Fibroblast of lung (primary cell): ENCODE measurements at places on chromosomes 3 and 15.

- no peak for DNase-seq
Measured at GRCh38 chr3:129602309-129602708, 4.2 kb downstream of the PLXND1 start.

GRCh38 chr3:171476532-171477102, 16.4 kb upstream of the TNIK start:
- no peak for DNase-seq

DNA sequence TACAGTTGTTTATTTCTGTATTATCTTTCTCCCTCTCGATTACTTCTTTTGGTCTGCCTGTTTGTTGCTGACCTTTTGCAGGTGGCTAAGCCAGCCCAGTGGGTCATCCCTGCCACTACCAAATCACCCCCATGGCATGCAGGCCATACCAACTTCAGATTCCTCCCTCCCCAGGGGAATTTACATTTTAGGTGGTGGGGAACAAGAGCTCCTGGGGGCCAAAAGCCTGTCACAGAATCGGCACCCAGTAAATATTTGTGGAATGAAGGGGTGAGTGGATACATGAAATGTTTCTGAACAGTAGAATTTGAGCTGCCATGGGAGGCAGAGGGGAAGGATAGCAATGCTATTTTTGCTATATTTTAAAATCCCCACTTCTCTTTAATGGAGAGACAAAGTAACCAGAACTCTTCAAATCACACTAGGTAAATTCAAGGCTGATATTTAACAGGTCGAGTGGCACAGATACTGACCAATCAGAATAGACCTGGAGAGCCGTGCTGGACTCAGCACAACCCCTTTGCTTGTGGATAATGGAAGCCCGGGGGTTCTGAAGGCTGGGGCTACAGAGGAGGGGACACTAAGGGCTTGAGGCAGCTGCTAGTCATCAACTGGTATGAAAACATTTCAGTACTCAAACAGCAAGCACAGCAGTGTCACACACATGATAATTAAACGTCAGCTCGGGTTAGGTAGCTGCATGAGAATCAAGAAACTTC, 54.3 kb upstream of the SMAD3 start:
- peak; percentile 42 for DNase-seq

DNA sequence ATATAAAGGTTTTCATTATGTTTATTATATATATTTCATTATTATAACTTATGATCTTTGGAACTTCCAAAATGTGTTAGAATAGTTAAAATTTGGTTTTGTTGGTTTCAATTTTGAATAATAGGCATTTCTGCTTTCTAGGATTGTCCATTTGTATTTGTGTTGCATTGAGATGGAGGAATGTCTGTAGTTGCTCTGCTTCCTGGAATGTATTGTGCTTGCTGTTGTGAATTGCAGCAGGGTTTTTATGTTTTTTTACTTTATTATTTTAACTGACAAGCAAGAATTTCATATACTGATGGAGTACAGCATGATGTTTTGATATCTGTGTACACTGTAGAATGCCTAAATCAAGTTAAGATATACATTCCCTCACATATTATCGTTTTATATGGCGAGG, 247.4 kb downstream of the XXYLT1 start:
- no peak for DNase-seq

DNA sequence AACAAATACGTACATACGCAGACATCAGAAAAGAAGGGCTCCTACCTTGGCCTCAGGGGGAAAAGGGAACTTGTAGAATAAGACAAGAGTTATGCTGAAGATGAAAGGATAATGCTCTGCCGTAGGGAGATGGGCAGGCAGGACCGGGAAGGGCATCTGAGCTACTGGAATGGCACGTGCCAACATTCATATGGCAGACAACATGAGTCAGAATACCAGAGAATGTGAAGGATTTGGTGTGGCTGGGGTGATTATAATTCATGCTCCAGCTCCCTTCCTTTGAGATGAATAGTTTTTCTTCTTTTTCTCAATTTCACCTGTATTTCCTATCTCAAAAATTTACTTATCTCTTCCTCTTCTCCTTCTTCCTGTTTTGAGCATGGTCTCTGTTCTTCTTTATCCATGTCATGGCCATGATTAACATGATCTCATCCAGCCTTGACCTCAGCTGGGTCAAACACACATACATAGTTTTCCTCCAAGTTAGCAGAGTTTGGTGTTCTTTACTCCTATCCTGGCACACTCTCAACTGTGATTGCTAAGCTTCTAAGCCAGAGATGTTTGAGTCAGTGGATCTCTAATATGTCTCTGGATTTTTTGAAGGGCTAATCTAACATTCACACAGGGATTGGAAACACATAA, 507.0 kb downstream of the FOXP1 start:
- DNase-seq = peak; percentile 67

DNA sequence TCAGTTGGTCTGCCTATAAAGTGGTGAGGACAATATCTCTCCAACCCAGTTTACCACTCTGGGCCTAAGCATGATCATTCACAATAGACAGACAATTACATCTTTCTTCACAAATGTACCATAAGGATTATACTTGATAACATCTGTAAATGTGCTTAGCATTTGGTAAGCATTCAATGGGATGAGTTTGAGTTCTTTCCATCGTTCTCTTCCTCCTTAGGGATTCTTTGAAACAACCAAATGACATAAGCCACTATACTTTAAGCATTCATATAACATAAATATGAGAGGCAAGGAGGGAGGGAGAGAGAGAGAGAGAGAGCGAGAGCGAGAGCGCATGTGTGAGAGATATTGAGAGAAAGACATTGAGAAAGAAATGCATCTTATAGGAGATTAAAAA, 303.3 kb upstream of the CBLB start:
- DNase-seq = no peak

DNA sequence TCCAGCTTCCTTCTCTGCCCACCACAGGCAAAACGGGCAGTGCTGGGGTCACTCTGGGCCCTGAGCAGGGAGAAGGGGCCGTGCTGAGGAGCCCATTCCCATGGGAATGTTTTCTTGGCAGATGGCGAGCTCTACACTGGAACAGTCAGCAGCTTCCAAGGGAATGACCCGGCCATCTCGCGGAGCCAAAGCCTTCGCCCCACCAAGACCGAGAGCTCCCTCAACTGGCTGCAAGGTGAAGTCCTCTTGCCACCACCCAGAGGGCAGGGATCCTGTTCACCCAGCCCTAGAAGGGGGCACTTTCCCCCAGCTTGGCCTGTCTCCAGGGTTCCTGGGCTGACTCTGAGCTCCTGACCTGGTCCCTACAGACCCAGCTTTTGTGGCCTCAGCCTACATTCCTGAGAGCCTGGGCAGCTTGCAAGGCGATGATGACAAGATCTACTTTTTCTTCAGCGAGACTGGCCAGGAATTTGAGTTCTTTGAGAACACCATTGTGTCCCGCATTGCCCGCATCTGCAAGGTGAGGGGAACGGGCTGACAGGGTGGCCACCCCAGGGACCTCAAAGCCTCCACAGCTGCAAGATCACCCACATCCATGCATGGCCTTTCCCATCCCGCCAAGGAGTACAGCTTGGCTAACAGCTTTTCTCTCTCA, 12.4 kb downstream of the CIB1 start:
- DNase-seq = peak; percentile 92

DNA sequence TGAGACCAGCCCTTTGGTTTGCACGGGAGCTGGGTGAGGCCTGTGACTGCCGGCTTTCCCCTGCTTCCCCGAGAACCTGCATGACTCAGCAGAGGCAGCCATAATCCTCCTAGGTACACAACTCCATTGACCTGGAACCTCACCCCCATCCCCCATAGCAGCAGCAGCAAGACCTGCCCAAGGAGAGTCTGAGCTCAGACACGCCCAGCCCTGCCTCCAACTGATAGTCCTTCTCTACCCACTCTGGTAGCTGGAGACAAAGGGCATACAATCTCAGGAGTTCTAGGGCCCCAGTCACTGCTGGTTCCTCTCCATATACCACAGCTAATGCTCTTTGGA, 141.0 kb upstream of the ARHGEF26 start:
- no peak for DNase-seq

DNA sequence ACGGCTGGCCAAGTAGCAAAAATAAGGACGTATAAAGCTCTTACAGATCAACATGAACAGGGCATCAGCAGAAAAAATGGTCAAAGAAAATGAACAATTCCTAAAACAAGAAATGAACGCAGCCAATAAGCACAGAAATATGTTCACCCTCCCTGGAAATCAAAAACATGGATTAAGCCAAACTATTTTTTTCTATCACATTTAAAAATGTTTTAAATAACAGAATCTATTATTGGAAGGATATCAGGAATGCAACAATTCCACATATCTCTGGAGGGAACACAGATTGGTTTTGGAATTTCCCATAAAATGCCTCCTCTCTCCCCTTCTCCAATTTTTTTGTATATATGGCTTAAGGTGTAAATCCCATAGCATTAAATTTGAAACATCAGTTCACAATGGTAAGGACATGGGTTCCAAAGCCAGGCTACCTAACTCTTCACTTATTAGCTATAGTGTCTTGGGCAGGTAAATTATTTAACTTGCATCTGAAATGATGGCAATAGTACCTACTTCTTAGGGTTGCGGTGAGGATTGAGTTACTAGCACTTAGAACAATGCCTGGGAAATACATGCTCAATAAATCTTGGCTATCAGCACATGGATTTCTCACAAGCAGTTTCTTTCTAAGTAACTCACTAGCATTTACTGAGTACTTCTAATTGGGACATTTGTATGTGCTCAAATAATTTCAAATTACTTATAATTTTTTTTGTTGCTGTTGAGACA, 10.1 kb downstream of the UACA start:
- DNase-seq = no peak

DNA sequence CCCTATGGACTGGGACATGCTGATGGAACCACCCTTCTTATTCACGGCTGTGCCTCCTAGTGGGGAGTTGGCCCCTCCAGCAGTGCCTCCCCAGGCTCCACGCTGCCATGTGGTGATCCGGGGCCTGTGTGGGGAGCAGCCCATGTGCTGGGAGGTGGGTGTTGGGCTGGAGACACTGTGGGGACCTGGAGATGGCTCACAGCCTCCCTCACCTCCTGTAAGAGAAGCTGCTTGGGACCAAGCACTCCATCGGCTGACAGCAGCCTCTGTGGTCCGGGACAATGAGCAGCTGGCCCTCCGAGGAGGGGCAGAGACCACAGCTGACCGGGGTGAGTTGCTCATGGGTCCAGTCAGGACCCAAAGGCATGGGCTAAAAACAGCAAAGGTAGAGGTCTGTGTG, 9.1 kb downstream of the ALG3 start:
- no peak for DNase-seq

- peak; percentile 62 for DNase-seq
Measured at GRCh38 chr15:60128000-60128376, 123.9 kb downstream of the FOXB1 start.

DNA sequence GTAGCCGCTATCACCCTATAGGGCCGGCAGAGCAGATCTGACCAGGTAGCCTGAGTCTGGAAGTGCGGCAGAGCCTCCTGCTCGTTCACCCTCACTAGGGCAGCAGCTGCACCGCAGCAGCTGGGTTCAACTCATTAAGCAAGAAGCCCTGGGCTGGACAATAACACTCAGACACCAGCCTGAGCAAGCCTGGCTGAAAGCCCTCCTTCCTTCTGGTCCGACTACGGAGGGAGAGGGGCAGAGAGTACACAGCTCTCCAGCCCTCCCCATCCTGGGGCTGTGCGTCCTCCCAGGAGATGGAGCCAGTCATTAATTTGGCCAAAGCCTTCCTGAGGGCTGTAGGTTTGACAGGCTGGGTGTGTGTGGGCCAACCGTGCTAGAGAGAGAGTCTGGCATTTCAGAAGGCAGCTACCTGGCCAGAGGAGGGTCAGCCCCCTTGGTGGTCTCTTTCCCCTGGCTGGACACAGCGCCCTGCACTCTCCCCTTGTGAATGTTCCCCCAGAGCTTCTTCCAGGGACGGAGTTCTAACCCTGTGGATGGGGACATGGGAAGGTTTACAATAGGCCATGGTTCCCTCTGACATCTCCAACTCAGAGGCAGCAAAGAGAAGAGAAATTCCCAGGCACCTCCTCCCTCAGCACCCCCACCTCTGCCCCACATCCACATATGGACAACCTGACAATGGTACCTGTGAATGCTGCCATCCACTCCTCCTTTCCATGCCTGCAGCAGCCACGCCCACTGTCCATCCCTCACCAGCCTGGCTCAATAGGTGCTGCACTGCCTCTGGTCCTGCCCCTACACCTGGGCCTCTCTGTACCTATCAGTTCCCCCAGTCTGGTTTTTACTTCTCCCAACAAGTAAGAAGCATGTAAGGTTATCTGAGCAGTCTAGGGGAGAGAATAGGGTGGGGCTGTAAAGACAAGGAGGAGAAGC, 6.5 kb downstream of the CHRNB4 start:
- DNase-seq = no peak

- DNase-seq = no peak
Measured at GRCh38 chr3:34742151-34742550, 897.2 kb upstream of the ARPP21 start.

- DNase-seq = peak; percentile 11
Measured at GRCh38 chr15:89399238-89400115, 64.9 kb upstream of the POLG start.

DNA sequence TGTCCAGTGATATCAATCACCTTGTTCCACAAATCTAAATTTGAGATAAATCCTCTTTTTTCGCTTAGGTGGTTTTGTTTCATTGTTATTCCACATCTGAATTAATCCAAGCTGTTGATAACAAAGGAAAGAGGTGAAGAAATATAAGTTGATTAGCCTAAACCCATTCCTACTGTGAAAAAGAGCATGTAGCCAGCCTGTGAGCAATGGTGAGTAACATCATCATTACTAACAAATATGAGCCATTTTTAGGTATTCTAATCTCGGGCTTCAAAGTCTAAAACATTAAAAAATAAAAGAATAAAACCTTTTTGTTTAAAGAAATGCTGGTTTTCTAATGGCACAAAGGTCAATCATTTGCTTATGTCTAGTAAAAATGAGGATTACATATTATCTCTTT, 52.1 kb upstream of the P3H2 start:
- no peak for DNase-seq

- peak; percentile 77 for DNase-seq
Measured at GRCh38 chr15:48766196-48766595, 44.7 kb downstream of the CEP152 start.

DNA sequence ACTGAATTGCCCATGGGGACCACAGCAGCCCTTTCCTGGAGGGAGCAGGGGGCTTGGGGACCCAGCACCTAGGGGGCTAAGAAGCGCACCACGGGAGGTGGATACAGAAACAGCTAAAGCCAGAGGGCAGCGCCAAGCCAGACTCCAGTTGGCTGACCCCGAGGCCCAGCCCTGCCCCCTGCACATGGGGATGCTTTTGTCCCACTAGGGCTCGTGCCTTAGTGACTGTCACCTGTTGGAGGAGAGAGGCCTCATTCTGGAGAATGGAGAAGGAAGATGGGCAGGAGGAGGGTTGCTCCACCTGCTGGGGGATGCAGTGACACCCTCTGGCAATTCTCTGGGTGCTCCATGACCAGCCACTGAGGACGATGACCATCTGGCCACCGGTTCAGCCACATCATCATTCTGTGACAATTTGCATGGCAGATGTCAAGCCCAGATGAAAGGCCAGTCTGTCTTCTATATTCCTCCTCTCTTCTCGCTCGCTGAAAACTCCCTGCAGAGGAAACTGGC, 167.8 kb upstream of the TLE3 start:
- no peak for DNase-seq

DNA sequence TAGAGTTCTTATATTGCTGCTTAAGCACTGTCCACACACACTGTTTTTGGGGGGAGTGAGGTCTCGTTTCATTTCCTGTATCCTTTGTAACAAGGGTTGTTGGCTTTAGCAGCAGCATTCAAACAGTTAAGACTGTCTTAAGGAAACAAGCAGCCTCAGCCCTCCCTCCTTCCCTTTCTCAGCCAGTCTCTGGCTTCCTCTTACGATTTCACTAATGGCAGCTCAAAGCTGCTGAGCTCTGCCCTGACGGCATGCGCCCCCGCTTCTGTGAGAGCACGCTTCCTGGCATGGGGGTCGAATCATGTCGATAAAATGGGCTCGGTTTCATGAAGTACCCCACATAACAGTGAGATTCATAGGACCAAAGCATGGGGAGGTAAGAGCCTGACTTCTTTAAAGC, 105.0 kb downstream of the KLHL25 start:
- peak; percentile 71 for DNase-seq
